NK-92 treated with Interleukin-12 subunit alpha and Interleukin-12 subunit beta, amount 100 ng/mL, for 24 hours (cell line): ENCODE measurements at places on chromosomes 7 and 10.

DNA sequence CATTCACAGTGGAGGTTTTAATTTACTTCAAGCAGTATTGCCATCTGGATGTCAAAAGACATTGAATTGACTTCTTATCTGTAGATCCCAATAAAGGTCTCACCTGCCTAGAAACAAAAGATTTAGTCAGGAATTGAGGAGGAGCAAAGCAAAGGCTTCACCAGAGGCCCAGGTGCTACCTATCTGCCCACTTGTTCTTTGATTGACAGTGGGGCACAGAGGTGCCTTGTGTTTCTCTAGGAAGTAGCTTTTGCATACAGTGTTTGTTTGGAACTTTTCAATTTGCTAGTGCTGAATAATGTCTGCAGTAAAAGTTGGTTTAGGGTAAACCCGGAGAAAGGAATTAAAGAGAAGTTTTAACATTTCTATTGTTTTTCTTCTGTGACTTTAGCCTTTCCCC is 40.4 kb downstream of the AUTS2 start:
- no peak for DNase-seq

DNA sequence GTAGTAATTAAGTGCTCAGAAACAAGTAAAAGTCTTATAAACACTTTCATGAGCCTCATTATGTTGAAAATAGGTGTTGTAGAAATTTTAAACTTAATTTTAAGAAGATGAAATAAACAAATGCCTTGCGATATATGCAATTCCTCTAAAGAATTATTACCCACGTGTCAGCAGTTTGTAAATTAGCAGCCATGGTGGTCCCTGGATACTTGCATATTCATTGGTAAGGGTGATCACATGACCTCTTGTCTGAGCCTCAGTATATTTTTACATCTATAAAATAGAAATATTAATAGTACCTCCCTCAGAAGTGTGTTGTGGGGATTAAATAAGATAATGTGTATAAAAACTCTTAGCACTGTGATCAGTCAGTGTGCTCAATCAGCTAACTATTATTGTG is 141.5 kb upstream of the SVIL start:
- DNase-seq, result no peak

DNA sequence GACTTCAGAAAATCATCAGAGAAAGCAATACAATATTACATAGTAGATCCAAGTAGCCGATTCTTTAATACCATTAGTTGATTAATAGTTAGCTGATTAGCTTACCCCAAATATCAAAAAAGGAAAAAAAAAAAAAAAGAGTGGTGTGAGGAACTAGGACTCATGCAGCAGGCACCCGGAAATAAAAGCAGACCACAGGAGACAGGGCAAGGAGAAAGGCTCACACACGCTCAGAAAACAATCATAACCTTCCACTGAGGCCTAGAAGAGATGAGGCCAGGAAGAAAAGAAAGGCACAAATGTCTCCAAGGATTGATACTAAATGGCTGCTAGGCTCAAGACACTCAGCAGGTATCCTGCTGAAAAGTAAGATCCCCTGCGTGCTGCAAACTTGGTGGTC is 25.9 kb downstream of the TRDMT1 start:
- DNase-seq, result no peak

DNA sequence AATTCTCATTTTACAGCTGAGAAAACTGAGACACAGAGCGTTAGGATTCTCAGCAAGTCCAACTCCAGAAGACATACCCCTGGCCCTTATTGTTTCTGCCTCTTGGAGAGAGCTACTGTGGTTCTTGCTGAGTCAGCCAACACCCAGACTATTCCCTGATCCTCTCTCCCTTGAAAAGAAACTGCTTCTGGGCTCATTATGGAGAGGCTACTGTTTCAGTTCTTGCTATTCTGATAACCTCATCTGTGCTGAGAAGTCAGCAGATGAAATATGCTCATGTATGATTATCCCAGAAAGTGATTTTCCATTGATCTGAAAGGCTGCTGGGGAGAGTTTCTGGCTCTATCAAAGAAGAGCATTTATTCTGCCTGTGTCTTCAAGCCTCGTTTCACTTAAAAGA is 455.6 kb upstream of the COBL start:
- DNase-seq, result no peak

GRCh38 chr10:102963756-102964025 is 45.6 kb downstream of the CNNM2 start:
- no peak for DNase-seq

- DNase-seq, result no peak
Measured at GRCh38 chr7:94612253-94612652, 43.7 kb downstream of the SGCE start.

- no peak for DNase-seq
Measured at GRCh38 chr7:158054081-158054480, 533.5 kb downstream of the PTPRN2 start.

DNA sequence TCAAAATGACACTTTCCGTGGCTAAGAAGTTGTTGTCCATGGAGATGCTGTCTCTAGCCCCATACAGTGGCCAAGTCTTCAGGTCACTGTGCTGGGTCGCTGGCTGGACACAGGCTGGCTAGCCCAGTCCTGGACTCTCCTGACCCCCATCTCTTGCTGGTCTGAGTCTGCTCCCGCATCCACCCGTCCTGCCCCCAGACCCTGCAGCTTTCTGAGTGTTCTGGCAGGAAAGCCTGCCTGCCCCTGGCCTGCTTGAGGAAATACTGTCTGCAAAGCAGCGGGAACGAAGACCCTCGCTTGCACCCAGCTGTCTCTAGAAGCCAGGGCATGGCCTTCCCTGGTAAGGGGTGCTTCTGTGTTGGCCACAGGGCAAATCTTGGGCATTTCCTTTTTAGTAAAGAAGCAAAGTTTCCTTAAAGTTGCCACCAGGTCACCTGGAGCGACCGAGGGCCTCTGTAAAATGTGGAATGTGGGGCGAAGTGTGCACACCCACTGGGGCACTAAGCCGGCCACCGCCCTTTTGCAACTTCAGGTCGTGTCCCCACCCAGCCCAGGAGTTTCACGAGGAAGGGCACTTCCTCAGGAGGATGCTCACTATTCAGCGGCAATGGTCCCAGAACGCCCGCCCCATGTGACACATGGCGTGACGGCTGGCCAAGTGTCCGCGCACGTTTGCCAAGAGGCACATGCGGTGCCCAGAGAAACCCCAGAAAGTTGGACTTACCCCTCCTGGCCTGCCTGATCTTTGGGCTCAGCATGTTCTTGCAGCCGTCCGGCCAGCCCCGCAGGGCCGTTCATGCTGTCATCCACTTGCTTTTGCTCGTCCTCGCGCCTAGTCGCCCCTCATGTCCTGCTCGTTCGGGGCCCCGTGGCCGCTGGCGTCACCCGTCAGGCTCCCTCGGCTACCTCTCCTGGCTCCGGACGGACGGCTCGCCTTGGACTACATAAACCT is 558 bp downstream of the ARHGAP22 start:
- no peak for DNase-seq

- DNase-seq, result no peak
Measured at GRCh38 chr10:60206735-60207134, 182.9 kb downstream of the ANK3 start.

DNA sequence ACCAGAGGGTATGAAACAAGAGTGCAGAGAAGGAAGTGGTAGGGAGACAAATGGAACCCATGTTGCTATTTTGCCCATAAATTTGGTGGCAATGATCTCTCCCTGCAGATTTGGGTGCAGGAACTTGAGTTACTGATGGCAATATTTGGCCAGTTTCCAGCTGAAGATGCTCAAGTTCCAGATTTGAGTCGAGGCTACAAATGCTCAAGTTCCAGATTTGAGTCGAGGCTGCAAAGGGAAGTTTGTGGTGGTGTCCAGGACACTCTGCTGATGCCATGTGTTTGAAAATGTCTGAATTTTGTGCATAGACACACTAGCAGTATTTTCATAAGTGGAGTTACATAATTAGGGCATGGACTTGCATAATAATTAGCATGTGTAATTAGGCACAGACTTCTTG is 40.8 kb downstream of the TBXAS1 start:
- DNase-seq, result no peak

DNA sequence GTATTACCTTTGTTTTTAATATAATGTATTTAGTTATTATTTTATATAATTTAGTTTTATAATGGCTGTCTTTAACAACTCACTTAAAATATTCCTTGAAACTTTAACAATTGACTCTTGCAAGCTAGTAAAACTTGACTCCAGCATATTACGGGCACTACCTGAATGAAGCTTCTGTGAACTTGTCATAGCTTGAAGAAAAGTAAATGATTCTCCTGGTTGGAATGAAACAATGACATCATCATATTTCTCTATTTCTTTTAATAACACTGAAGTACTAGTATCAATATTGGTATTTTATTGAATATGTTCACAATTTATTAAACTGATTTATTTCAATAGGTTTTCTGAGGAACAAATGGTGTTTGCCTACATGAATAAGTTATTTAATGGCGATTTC is 128.4 kb upstream of the PHF14 start:
- no peak for DNase-seq

- no peak for DNase-seq
Measured at GRCh38 chr10:125264757-125265578, 104.6 kb upstream of the CTBP2 start.
